Epithelial cell of prostate (primary cell): ENCODE measurements at places on chromosomes 5 and 9.

- no peak for DNase-seq
Measured at GRCh38 chr5:180590543-180591310, 572 bp downstream of the SCGB3A1 start.

- DNase-seq, result no peak
Measured at GRCh38 chr5:78893940-78894677, 91.0 kb downstream of the ARSB start.

DNA sequence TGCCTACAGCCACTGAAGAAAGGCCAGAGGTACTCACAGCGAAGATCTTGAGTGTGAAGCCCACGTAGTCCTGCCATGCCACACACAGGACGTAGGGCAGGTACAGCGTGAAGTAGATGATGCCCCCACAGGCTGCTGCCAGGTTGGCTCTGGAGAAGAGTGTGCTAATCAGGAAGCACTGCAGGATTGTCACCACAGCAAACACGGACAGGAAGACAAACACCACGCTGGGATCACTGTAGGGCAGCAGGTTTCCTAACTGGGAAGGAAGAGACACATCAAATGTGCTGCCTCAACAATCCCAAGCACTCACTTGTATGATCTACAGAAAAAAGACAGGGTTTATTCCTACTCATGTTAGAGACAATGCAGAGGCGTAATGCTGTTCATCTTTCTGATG lies 63.0 kb downstream of the NIPSNAP3B start:
- no peak for DNase-seq

GRCh38 chr9:137369911-137370764 lies 52.8 kb downstream of the EXD3 start:
- DNase-seq, result no peak

DNA sequence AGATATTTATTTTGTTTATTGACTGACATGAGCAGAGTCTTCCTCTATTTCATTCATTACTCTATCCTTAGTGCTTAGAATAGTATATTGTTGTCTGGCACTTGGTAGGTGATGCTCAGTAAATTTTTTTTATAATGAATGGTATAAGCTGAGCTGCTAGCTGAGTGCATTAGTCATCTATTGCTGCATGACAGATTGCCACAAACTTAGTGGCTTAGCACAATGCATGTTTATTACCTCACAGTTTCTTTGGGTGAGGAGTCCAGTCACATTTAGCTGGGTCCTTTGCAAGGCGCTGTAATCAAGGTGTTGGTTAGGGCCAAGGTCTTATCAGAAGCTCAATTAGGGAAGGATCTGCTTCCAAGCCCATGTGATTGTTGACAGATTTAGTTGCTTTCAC lies 23.1 kb downstream of the SMAD5 start:
- peak; percentile 29 for DNase-seq

GRCh38 chr9:131598121-131598520 lies 52.8 kb downstream of the PRRT1B start:
- no peak for DNase-seq

DNA sequence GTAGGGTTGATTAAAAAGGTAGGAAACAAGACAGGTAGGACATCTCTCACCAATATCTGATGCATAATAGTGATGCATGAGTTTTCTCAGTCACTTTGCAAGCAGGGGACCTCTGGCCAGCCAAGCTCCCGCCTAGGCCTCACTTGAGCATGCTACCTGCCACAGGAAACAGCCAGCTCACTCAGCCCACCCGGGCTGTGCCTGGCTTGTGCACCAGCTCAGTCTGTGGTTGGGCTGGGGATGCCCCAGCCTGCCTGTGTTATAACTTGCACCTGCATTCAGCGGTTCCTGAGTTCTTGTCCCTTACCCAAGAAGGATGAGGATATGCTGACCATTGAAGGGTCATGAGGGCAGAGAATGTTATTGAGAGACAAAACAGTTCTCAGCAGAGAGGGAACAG lies 172.8 kb upstream of the PLCXD3 start:
- no peak for DNase-seq

DNA sequence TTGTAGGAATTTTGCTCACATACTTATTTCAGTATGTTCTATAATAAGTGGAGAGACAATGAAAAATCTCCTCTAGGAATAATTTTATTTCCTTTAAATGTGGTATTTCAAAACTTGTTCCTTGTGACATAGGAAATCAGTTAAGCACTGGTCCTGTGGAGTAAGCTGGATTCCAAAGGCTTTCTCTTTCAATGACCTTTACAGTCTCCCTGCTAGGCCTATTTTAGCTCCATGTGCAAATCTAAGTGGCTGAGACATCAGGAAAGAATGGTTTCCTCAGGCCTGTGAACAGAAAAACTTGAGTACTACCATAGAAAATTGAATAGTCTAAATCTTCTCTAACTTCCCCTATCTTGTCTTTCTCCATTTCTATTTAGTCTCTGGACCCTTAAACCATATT lies 514.2 kb upstream of the TLE4 start:
- no peak for DNase-seq

DNA sequence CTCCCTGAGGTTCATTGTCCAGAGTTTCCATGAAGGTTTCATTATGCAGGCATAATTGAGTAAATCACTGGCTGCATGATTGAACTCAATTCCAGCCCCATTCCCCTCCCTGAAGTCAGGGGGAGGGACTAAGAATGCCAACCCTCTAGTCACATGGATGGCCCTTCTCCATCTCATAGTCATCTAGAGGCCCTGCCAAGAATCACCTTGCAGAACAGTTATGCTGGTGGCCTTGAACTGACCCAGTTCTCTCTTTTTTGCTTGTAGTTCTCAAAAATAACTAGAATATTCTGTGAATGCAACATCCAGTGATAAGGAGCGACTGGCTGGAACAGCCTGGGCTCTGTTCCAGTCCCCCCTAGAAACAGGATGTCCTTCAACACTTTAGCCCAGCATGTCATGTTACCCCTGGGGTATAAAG lies 31.7 kb downstream of the SLC35A4 start:
- no peak for DNase-seq

DNA sequence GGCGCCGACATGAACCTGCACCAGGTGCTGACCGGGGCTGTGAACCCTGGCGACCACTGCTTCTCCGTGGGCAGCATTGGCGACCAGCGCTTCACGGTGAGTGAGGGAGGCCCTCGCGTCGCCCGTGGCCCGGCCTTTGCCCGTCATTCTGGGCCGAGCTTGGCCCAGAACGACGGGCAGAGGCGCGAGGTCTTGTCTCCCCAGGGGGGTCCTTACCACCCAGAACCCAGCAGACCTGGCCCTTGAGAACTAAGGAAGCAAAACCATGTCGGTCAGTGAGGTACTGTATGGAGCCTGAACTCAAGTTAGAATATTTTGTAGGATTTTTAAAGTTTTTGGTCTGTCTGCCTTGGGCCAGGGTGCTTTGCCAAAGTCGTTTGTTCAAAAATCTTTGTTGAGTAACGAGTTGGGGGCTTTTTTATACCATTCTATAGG lies 691 bp downstream of the DMXL1 start:
- DNase-seq, result no peak

- no peak for DNase-seq
Measured at GRCh38 chr9:34001298-34001697, 47.4 kb downstream of the UBAP2 start.

- no peak for DNase-seq
Measured at GRCh38 chr9:17776735-17777134, 197.9 kb downstream of the SH3GL2 start.

DNA sequence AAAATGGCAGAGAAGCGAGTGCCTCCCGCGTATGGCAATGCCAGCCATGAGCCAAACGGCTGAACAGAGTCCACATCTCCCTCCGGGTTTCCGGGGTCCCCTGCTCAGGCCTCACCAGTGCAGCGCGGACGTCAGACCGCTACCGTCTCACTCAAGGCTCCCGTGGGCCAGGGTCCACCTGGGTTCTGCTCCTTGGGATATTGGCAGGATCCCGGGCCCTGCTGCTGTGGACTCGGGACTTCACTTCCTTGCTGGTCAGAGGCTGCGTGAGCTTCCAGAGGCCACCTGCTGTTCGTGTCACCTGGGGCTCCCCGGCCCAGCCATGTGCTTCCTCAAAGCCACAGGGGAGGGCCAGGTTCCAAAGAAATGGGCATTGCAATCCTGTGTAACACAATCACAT lies 38.4 kb upstream of the CLPTM1L start:
- no peak for DNase-seq

- no peak for DNase-seq
Measured at GRCh38 chr5:167245868-167246267, 1045.6 kb upstream of the WWC1 start.

GRCh38 chr5:112811023-112811422 lies 50.1 kb upstream of the SRP19 start:
- DNase-seq, result no peak

- DNase-seq, result no peak
Measured at GRCh38 chr5:168669156-168669555, 90.0 kb upstream of the PANK3 start.

GRCh38 chr5:29853711-29854220 lies 1339.7 kb upstream of the CDH6 start:
- no peak for DNase-seq
